ENCODE measurements at places on chromosomes 3 and 15.

GRCh38 chr15:66094331-66094730, 159.2 kb downstream of the MEGF11 start:
- no peak for DNase-seq

DNA sequence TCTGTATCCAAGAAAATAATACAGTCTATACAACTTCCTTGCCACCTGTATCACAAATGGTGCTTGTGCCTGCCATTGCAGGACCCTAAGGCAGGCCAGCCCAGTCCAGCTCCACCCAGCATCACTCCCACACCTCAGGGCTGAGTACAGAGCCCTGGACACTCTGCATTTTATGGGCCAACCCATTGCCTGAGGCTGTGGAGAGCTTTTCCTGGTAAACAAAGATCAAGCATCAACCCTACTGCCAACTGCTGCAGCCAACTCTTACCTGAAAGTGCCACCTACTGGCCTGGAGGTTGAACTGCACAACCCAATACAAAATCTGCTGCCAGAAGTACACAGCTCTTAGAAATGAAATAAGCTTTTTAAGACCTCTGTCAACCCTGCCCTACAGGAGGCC, 1082.2 kb downstream of the NAALADL2 start:
- DNase-seq, result no peak

GRCh38 chr3:32310918-32311839, 72.7 kb downstream of the CMTM8 start:
- DNase-seq, result no peak

- no peak for DNase-seq
Observed at GRCh38 chr3:42704136-42704841, 1.7 kb upstream of the HHATL start.

DNA sequence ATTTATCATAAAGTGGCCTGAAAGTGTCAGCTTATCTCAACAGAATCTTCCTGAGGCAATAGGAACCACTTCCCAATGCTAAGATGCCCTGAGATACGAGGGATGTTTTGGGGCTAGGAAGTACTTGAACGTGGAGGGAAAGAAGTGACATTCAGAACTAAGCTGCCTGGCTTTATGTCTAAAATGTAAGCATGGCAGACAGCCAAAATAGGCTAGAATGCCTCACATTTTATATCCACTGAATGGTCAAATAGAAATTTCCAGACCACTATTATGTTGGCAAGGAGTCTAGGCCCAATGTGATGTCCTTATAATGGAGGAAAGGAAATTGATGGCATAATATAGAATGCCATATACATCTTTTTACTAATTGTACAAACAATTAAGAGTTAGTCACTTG, 154.9 kb downstream of the PEX5L start:
- DNase-seq, result no peak

- no peak for DNase-seq
Observed at GRCh38 chr3:13347390-13347950, 72.7 kb downstream of the NUP210 start.

DNA sequence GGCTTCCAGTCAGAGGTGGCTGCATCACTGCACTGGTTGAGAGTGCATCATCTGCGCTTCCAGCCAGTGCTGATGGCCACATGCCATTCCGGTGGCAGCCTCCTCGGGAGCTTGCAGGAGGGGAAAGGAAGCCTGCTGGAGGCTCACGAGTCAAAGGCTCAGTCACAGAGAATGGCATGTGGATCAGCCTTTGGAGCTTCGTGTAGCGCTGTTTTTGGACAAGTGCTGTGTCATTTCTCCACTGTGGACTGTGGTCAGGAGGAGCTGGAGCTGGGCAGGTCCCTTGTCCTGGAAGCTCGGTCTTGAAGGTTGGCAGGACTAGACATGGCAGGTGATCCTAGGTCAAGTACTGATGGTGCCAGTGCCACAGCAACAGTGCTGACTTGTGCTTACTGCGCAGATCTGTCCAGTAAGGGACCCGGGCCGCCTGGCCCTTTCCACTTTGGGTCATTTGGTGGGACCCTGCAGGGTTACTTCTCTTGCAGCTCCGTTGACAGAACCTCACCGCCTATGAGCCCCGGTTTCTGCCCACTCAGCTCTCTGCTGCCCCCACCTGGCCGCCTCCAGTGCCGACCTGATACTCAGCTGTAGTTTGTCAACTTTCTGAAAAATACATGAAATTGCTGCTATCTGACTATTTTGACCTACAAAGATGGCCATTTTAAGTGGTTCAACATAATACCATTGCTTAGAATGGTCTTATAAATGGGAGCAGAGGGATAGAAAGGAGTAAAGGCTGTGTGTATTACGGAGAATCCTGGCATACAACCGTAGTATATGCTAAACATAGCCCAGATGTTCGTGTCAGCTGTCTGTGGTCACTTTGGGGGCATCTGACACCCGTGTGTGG, 27.6 kb upstream of the TRPM1 start:
- DNase-seq, result peak; percentile 18

DNA sequence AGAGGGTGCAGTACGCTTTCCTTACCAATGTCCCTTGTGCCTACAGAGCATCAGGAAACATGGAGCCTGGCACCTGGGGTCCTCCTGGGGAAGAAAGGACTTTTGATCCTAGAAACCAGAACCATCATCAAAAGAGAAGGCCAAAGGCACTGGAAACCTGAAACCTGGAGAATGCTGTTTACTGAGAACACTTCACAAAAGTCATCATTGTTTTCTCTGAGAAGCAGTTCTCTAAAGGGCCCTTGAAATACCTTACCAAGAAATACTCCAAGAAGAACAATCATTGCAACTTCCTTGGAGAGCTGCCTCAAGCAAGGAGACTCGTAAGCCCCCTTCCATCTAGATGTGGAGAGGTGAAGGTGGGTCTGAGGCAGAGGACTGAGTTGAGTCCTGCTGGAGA, 66.0 kb downstream of the TLE3 start:
- DNase-seq, result no peak

DNA sequence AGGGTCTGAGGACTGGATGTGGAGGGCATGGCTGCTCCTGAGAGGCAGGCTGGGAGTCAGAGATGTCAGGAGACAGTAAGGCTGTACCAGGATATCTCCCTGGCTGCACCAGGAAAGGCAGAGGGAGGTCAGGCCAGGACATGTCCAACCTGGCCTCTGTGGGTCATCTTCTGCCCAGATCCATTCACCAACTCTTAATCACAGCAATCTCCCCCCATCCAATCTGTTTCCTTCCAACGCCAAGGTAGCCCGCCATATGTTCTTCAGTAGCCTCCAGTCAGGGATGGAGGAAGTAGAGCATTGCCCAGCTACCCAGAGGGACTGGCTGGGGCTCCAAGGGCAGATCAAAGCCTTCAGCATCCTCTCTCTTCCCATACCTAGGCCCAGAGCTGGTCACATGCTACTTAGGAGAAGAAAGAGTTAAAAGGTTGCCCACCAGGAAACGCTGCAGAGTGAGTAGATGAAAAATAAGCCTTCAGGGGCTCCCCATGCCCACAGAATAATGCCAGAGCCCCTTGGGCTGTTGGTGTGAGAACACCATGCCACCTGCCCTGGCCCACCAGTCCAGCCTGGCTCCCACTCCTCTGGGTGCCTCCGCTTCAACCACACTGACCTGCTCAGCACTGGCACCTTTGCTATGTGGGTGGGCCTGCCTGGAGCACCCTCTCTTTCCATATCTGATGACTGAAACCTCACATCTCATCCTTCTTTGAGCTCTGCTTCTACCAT, 176.8 kb downstream of the MEGF11 start:
- DNase-seq, result no peak
